ENCODE measurements at places on chromosomes 3 and 15. TPM values are rescaled to one million over a fixed set of nuclear protein-coding genes. Genes with fewer than 3 reads are reported as not detected.
A peak's percentile ranks its signal among the peaks of the same experiment; 100 is the strongest.

ARGFX gene
- not detected for total RNA-seq

VPS39 gene
- total RNA-seq: 120 TPM

RNF7 gene
- 65.2 TPM for total RNA-seq

PLA1A gene
- not detected for total RNA-seq

DNA sequence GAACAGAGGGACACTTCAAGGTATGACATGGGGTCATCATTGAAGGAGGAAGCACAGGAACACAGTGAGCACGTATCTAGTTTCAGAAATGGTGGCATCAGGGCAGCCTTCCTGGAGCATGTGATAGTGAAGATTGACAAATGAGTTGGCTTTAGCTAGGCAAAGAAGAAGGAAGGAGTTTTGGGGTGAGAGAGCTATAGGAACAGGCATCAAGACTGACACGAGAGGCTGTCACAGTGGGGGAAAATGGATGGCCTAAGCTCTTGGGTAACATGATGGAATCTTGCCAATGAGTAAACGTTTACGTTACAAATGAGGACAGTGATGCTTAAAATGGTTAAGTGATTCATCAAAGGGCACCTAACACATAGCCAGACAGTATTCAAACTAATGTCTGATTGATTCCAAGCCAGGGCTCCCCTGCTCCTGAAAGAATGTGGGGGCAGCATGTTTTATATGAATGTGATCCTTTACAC lies 23.1 kb upstream of the GPR171 start:
- no peak for DNase-seq
- peaks cover 23% of the 10 kb centered on the region for H3K4me1 ChIP-seq
- H3K27ac ChIP-seq: peak overlapping the region; percentile 6
- no peaks in the 10 kb centered on the region for H3K36me3 ChIP-seq

- DNase-seq: no peak
- no peaks in the 10 kb centered on the region for H3K27me3 ChIP-seq
- H3K36me3 ChIP-seq: no peaks in the 10 kb centered on the region
- H3K27ac ChIP-seq: no peak overlapping the region
- H3K4me3 ChIP-seq: no peak overlapping the region
- H3K4me1 ChIP-seq: no peaks in the 10 kb centered on the region
Observed at GRCh38 chr3:46871222-46871621, 6.3 kb upstream of the PTH1R start.

DNA sequence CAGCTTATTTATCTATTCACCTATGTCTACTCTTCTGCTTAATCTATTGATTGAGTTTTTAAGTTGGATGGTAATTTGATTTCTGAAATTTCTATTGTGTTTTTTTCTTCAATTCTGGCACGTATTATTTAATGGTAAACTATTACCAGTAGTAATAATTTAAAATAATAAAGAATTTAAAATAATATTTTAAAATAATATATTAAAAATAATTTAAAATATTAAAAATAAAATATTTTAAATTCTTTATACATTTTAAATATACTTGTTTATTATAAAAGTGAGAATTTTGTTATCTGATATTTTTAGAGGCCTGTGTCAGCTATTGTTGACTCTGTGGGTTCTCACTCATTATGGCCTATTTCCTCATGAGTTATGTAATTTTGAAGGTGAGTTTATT lies 100.7 kb upstream of the SPATA16 start:
- no peak for DNase-seq
- no peak overlapping the region for H3K27ac ChIP-seq
- H3K27me3 ChIP-seq: no peaks in the 10 kb centered on the region
- no peak overlapping the region for H3K4me3 ChIP-seq
